ENCODE measurements at places on chromosomes 2 and 18.

GRCh38 chr2:126774761-126775160, 118.8 kb downstream of the GYPC start:
- no peak for DNase-seq

- DNase-seq, result no peak
These were observed 336.4 kb downstream of the PARD3B start for GRCh38 chr2:204881655-204882054.

GRCh38 chr2:239663364-239663924, 262.6 kb upstream of the HDAC4 start:
- DNase-seq, result no peak

DNA sequence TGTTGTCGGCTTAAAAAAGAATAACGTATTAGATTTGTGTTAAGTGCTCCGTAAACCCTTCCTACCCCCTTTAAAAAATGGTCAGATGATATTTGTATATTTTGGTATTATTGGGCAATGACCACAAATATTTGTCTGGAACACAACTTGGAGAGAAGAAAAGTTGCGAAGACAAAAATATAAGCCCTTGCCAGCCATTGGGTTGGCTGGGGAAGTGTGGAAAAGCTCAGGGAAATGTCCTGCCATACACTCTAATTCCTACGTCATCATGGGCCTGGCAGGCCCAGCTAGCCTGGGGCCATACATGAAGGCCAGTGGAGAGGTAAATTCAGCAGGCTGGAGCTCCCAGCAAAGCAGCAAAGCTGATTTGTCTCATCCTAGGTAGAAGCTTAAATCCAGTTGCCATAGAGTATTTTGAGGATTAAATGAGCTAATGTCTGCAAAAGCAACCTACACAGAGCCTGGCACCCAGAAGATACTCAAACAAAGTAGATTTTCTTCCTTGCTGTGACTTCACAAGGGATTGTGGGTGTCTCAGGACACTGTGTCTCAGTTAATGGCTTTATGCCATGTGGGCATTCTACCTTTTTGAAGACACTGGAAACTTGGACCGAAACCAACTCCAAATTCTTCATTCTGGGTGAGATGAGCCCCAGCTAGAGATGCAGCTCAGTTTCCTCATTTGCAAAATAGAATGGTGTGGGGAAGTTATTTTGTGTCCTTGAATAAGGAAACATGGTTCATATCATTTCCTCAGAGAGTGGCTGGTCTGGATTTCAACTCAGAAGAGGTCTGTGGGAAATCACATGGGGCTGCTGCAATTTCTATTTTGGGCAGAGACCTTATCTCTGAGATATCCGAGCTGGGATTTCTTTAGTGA, 87.9 kb upstream of the MAP4K3 start:
- DNase-seq, result peak; percentile 85

GRCh38 chr2:28661589-28662001, 90.0 kb upstream of the PPP1CB start:
- DNase-seq, result no peak

DNA sequence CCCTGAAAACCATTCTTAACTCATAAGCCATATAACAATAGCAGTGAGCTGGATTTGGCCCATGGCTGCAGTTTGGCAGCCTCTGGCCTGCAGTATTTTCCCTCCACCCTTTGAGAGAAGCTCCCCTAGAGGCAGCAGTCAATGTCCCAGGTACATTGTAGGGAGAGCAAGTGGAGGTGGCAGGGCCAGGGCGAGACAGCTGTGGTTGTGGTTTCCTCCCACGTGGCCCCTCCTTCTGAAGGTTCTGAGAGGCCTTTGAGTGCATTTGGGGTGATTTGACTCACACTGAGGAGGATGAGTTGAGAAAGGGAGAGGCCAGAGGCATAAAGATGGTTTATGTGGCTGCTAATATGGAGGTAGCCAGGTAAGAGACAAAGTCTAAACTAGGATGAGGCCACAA, 45.5 kb upstream of the LDAH start:
- DNase-seq, result no peak

DNA sequence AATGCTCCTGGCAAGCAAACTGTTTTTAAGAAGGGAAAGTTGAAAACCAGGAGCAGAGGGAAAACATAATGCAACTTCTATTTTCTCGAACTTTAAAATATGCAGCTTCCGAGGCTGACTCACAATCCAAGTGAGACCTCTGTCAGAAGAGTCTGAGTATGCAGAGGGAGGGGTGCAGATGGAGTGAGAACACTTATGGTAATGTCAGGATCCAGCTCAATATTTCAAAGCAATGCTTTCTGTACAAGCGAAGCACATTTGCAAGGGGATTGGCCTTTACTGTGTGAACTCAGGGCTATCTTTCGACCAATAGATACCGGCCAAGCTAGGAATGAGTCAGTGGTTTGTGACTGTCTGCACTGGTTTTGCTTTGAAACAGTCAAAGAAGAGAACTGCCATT, 242.7 kb downstream of the CNTNAP5 start:
- DNase-seq, result no peak

- DNase-seq, result no peak
These were observed 33.0 kb upstream of the DLX1 start for GRCh38 chr2:172052000-172052983.

DNA sequence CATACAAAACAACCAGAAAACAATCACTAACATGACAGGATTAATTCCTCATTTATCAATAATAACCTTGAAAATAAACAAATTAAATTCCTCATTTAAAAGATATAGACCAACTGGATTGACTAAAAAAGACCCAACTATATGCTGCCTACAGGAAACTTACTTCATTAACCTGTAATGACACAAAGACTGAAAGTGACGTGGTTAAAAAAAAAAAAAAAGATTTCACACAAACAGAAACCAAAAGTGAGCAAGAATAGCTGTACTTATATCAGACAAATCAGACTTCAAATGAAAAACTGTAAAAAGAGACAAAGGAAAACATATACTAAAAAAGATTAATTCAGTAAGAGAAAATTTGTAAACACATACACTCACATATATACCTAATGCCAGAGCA, 201.2 kb downstream of the CCDC178 start:
- DNase-seq, result no peak

- DNase-seq, result no peak
These were observed 96.0 kb downstream of the SMAD7 start for GRCh38 chr18:48854780-48855179.

GRCh38 chr2:241729868-241730267, 4.6 kb upstream of the D2HGDH start:
- DNase-seq, result no peak

DNA sequence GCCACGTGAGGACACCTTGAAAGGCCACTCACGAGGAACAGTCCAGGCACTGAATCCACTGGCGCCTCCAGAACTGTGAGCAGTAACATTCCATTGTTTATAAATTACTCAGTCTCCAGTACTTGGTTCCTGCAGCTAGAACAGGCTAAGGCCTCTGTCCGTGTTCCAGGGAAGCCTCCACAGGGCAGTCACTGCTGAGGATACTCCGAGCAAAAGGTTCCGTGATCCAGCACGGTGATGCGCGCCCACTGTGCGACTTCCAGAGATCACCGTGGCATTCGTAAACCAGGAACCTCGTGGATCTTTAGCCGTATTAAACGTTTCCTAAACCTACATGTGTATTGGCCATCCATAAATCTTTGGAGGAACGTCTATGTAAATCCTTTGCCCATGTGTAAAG, 51.5 kb upstream of the SALL3 start:
- no peak for DNase-seq

GRCh38 chr2:98465456-98466226, 21.0 kb downstream of the INPP4A start:
- DNase-seq, result peak; percentile 48

DNA sequence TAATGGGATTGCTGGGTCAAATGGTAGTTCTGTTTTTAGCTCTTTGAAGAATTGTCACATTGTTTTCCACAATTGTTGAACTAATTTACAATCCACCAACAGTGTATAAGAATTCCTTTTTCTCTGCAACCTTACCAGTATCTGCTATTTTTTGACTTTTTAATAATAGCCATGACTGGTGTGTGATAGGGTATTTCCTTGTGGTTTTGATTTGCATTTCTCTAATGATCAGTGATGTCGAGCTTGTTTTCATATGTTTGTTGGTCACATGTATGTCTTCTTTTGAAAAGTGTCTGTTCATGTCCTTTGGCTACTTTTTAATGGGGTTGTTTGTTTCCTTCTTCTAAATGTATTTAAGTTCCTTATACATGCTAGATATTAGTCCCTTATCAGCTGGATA, 322.3 kb downstream of the CDH2 start:
- no peak for DNase-seq

DNA sequence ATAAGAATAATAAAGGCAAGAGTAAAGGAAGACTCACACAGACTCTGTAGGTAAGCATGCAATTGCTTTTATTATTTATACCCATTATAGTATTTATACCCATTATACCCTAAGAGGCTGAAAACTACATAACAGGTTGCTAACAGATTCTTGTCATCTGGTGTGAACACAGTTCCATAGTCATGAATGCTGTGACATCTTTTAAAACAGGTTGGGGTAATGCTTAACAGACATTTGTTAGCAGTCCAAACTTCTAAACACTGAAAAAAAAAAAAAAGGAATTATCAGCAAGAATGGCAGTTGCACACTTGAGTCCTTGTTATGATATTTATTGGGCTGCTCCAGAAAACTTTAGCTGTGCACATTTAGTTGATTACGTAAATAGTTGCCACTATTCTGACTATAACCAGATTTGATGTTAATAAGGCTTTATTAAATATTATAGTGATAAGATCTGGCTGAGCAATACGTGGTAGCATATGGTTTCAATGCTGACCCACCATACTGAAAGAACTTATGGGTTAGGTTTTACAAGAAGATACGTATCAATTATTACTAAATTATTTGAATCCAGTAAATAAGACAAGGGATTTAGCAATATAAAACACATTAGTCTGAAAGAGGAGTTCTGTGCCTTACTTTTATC, 888.8 kb downstream of the LRRTM4 start:
- DNase-seq, result no peak

DNA sequence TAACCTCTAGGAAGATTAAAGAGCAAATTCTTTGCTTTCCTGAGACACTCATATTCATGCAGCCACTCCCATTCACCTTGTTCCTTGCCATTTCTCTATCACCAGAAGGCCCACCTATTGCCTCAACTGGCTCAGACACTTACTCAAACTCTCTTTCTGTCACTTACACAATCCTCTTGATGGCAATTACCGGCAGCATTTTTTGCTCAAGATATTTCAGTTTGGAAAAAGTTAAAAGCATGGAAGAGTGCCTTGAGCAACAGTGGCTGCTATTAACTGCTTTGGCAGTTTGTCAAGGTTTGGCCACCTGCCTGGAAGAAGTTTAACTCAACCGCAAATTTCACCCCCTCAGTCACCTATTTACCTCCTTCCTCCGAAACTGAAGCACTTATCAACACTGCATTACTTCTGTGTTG, 1104.0 kb upstream of the PIK3C3 start:
- DNase-seq, result no peak

DNA sequence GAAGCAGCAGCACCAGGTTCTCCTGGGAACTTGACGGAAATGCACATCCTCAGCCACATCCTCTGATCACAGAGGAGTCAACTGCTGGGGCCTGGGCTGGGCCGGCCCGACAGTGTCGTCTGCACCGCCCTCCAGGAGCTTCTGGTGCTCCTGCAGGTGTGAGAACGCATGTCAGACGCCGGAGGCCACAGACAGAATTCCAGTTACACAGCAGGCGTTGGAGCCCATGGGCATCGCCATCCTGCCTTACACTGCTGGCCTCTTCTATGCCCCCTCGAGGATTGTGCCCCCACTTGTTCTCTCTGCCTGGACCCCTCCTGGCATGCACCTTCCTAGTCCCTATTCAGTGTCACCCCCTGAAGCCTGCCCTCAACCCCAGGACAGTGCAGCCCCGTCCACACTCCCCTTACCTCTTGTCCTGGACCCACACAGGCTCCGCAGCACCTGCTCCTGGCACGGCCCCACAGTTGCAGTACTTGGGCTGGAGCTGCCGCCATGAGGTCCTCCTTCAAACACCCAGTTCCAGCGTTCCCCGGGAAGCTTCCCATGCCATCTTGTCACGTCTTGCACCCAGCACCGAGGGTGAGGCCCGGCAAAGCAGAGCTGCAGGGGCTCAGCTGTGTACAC, 37.5 kb downstream of the ADI1 start:
- DNase-seq, result no peak

- peak; percentile 82 for DNase-seq
These were observed 9.2 kb upstream of the KYNU start for GRCh38 chr2:142868229-142868762.

DNA sequence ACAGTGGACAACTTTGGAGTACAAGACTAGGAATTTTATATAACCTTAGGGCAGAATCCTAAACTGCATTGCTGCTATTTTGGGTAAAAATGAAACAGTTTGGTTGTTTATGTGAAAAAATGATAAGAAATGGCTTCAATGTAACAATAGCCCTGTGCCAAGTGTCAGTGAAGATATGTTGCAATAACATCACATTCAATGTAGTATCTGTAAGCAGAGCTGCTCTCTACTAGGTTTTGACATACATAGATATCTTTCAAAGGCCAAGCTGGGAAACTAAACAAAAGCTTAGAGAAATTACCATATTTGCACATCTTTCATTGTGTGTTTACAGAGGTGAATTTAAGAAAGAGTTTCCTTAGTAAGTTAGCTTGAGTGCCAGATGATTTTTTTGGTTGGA, 135.0 kb upstream of the DOK6 start:
- DNase-seq, result no peak

GRCh38 chr2:6927186-6927585, 10.0 kb downstream of the RNF144A start:
- DNase-seq, result no peak

- no peak for DNase-seq
These were observed 8.5 kb downstream of the SP9 start for GRCh38 chr2:174343343-174343622.

GRCh38 chr2:134232868-134233727, 20.8 kb upstream of the MGAT5 start:
- no peak for DNase-seq

DNA sequence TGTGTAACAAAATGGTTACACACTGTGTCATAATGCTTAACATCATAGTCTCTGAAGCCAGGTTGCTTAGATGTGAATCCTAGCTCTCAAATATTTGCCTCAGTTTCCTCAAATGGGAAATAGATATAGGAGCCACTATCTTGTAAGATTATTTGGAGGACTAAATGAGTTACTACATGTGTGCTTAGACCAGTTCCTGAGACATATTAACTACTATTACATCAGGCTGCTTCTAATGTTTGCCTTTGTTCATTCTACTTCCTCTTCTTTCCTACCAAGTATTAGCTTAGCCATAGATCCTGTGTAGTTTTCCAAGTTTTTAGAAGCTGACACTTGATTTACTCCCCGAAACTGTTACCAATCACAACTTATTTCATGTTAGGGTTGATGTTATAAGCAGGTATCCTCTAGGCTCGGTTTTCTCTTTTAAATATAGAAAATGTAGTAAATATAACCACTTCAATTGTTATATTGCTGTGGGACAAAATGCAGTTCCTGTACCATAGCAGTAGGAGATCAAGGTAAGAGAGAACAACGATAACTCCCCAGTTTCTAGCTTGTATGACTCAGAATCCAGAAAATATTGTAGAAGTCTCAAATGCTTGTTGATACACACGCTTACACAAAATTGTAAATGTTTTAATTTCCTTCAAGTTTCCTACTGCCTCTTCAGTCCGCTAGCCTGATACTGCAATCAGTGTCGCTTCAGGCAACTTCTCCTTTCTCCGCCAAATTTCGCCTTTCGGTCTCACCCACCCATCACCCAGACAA, 751 bp upstream of the DNAJC10 start:
- DNase-seq, result peak; percentile 41
